ENCODE measurements at places on chromosomes 4 and X.

GRCh38 chrX:39731735-39732134 lies 366.0 kb downstream of the BCOR start:
- no peak for DNase-seq

DNA sequence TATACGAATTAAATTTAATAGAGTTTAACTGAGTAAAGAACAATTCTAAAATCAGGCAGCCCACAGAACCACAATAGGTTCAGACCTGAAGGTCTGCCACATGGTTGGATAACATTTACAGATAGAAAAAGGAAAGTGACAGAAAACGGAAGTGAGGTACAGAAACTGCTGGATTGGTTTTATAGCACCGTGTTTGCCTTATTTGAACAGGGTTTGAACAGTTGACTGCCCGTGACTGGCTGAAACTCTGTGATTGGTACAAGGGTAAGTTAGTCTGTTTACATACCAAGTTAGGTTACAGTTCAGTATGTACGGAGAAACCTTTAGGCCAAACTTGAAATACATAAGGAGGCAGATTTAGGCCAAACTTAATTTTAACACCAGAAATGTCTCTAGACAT lies 64.1 kb upstream of the ATXN3L start:
- DNase-seq = no peak

GRCh38 chrX:118116713-118117550 lies at the start of gene KLHL13:
Gene KLHL13 (minus strand): TSS chrX:118116810. CDS start chrX:118028473, 88,337 bp downstream.
- DNase-seq = no peak

DNA sequence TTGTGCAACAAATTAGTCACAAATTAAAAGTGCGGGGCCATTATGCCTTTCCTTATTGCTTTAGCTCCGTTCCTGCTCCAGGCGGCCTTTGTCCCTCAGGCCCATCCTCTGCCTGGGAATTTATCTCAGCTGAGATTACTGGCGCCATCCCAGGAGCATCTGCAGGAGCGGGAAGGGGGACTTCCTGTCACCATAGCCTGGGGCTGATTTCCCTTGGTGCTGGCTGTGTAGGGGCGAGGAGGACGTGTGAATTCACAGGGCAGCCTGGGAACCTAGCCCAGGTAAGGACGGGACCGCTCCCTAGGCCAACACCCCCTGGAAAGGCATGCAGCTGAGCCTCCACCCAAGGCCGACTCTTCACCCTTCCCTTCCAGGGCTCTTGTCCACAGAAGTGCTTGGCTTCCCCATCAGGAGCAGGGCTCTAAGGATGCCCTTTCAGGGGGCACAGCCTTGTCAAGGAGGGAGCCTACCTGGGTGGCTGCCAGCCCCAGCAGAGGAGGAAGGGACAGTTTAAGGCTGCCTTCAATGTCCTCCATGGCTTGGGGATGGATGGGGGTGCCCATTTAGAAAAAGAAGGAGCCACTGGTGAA lies 72.6 kb upstream of the NKX1-1 start:
- DNase-seq = no peak

- no peak for DNase-seq
Observed at GRCh38 chrX:7254144-7254543, 106.2 kb upstream of the PUDP start.

DNA sequence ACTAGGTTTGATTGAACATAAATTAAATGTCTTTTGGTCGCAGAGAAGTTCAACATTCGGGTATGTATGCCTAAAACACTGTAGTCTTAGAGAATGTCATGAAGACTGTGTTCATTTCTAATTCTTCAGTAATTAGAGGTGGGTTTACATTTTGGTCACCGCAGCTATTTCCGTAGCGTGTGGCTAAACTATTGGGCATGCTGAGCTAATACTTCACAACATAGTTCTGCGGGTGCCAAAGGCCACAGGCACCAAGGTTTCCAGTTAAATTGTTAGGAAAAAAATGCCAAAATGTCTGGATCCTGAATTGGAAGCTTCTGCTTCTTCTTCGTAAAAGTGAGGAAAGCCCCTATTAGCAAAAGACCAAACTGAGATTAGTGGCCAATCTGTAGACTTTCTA lies 25.1 kb downstream of the SMIM31 start:
- DNase-seq = no peak

- DNase-seq = no peak
Observed at GRCh38 chrX:65601126-65601525, 66.3 kb upstream of the MSN start.

DNA sequence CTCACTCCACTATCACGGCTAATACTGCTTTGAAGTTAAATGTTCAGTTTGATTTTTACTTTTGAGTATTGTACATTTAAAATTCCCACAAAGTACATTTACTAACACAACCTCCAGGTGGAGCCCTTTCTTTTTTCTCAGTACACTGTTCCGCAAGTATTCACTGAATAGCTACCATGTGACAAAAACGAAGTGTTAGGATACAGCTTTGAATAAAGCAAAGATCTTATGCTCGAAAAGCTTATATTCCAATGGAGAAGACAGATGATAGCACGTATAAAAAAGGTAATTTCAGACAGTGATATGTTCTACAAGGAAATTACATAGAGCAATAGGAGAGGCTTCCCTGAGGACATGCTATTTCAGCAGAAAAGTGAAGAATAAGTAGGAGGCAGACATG lies 60.7 kb upstream of the ABCG2 start:
- DNase-seq = peak; percentile 7

- no peak for DNase-seq
Observed at GRCh38 chrX:86887341-86887740, 630.3 kb upstream of the KLHL4 start.

DNA sequence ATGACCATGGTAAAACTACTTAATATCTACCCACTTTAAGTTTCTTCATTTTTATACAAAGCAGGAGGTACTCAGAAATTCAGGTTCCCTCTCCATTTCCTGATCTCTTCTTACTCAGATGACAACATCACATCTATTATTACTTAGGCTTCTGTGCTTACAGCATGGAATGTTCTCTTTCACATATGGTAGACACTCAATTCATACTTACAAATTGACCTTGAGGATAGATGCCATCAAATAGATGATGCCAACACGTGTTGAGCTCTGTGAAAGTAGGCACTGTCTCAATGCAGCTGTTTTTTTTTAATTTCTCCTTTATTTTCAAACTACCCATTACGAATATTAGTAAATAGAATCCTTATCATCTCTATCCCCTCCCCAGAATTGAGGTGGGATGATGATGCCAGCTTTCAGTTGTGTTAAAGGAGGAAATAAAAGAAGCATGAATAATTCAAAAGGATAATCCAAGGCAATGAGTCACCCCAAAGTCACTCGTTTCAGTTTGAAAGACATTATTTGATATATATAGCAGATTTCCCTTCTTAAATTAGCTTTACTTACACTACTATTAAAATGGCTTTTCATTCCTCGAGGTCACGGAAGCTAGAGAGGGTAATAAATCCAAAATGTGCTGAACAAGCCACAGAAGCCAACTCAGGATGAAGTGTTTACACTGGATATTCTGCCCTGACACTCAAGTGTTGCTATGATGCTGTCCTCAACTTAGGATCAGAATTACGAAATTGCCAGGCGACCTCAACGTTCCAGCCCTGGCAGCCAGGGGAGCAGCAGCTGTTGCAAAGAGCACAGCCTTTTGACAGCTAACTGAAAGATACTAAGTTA lies 124.2 kb upstream of the EOLA2 start:
- DNase-seq = no peak

GRCh38 chr4:184438375-184438774 lies 36.0 kb downstream of the IRF2 start:
- DNase-seq = no peak

- DNase-seq = no peak
Observed at GRCh38 chrX:11562570-11562969, 103.2 kb downstream of the ARHGAP6 start.

- DNase-seq = peak; percentile 52
Observed at GRCh38 chr4:170420255-170420693, 330.5 kb upstream of the AADAT start.

GRCh38 chrX:72465889-72466288 lies 106.8 kb downstream of the HDAC8 start:
- DNase-seq = no peak

DNA sequence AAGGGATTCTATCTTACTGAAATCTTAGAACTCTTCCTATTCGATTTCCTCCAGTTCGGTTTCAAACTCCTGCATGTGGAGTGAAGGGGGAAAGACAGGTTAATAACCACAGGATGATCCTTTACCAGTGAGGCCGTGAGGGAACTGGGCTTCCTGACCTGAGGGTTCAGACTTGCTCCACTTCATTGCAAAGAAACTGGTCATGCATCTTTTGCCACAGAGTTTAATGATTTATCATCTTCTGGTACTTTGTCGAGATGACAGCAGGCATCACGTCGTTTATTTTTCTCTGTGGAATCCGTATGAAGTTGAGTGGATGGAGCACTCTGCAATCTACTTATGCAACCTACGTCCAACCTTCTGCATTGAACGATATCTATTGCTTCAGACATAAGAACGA lies 145.9 kb upstream of the NLGN4X start:
- no peak for DNase-seq

GRCh38 chr4:124234771-124235170 lies 477.8 kb downstream of the ANKRD50 start:
- DNase-seq = no peak

GRCh38 chr4:31392923-31393322 lies 672.8 kb downstream of the PCDH7 start:
- DNase-seq = no peak

GRCh38 chr4:43331226-43332051 lies 438.9 kb downstream of the GRXCR1 start:
- DNase-seq = no peak

GRCh38 chr4:94306713-94307112 lies 35.9 kb downstream of the HPGDS start:
- no peak for DNase-seq

DNA sequence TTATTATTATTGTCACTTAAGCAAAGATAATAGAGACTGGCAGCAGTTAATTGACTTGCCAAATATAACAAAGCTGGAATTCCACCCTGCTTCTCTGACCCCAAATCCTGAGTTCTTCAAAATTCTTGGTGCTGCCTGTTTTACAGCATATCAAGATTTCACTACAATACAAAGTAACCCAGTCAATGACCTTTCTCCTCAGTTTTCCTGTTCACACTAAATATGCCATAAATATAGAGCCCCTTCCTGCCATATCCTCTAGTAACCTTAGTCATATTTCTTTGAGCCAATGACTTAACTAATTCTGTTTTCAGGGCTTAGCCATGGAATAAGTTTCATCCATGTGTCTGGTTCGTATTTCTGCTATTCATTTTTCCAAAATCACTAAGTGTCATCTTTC lies 315.3 kb upstream of the HS3ST1 start:
- no peak for DNase-seq

GRCh38 chr4:83266689-83267088 lies 17.9 kb downstream of the COQ2 start:
- no peak for DNase-seq

- no peak for DNase-seq
Observed at GRCh38 chr4:40649321-40649720, 19.7 kb upstream of the RBM47 start.

GRCh38 chrX:114581528-114582263 lies 2.2 kb upstream of the HTR2C start:
- no peak for DNase-seq

DNA sequence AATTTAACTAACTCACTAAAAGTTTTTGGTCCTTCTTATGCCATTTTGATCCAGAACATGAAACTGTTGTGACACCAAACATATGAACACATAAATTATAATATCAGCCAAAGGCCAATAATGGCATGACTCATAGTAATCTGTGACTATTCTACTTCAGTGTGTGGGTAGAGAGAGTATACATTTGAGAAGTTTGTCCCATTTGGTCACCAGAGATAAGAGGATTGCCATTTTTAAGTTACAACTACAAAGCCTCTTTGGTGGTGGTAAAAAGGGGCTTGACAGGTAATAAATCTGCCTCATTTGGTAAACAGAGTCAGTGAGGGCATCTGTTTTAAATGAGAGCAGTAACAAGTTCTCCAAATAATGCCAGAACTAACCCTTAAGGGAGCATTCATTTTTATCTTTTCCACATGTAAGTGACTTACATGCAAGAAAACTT lies 117.9 kb downstream of the TBC1D19 start:
- no peak for DNase-seq

- no peak for DNase-seq
Observed at GRCh38 chr4:39933671-39934590, 43.8 kb downstream of the PDS5A start.

- no peak for DNase-seq
Observed at GRCh38 chr4:71209161-71209560, 129.7 kb upstream of the SLC4A4 start.

DNA sequence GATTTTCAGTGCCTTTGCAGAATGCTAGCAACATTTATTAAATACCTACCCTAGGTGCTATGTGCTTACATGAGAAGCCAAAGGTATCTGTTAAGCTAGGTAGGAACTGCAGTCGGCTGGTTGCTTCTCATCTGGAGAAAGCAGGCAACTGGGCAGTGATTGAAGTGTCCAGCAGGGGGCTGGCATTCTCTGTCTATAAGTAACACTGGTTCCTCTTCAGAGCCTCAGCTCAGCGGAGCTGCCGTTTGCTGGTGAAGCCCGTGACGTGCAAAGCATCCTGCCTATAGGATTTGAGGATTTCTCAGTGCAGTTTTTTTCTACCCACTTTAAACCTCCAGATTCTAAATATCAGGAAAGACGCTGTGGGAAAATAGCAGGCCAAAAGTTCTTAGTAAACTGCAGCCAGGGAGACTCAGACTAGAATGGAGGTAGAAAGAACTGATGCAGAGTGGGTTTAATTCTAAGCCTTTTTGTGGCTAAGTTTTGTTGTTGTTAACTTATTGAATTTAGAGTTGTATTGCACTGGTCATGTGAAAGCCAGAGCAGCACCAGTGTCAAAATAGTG lies at the start of gene GRPR:
Gene GRPR (plus strand): TSS at position 344 of the 565 bp plus-strand sequence. CDS start 389 bp downstream, outside the sequence.
- peak; percentile 3 for DNase-seq

DNA sequence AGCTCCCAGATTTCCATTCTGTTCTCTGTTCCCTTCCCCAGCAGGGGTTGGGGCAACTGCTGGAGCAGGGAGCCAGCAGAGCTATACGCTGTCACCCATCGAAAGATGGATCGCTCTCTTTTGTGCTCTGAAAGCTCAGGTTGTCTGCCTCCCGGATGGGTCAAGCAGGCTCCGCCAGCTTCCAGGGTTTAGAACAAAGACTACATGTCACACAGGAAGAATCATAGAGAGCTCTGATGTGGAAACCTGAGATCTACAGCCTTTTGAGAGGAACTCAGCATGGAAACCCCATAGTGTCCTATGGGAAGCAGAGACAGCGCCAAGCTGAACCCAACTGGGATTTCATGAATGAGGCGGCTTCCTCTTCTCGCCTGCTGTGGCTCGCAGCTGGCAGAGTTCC lies 205.4 kb downstream of the HS3ST1 start:
- DNase-seq = no peak

- DNase-seq = no peak
Observed at GRCh38 chrX:42087960-42088359, 164.6 kb upstream of the CASK start.
